HFFc6 (cell line): ENCODE measurements at places on chromosomes 3 and 15.

- DNase-seq = no peak
Observed at GRCh38 chr3:48738144-48738536, 21.1 kb upstream of the IP6K2 start.

DNA sequence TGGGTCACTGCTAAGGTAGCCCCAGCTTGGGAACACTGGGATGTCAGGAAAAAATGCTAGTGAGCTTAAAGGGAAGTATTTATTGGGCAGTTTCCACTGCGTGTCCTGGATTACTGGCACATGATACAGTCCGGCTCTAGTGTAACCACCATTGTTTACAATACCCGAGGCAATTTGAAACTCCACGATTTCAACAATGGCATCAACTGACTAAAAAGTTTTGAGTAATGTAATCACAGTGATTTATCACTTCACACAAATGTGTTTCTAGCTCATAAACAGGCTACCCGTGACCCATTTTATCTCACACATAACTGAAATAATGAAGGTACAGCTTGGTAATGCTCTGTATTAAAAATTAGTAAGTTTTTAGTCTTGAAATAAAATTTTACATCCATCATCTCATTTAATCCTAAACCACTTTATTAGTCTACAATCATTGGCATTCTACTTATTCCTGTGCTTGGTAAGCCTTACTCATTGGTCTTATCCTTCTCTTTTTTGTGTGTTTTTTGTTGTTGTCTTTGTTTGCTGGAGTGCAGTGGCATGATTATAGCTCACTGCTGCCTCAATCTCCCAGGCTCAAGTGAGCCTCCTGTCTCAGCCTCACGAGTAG is 7.6 kb downstream of the ZMAT3 start:
- peak; percentile 60 for DNase-seq

- peak; percentile 93 for DNase-seq
Observed at GRCh38 chr3:198071602-198072287, 111.7 kb downstream of the LMLN start.

- no peak for DNase-seq
Observed at GRCh38 chr3:9100513-9100894, 137.2 kb upstream of the RAD18 start.

GRCh38 chr3:152139651-152140050 is 129.1 kb upstream of the MBNL1 start:
- DNase-seq = no peak

DNA sequence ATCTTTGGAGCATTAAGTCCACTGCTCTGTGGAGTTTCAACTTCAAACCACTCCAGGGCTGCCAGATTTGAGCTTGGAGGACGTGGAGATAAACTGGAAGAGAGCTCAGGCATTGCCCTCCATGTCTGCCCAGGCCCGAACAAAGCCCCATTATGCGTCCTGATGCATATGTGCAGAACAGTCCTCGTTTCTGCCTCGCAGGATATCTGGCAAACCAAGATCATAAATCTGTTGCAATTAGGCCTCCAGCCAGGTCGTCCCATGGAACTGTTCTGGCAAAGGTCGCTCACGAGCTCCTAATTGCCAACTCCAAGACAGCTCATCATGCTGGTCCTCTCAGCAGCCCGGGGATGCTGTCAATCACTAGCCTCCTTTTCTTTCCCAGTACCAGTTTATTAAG is 91.2 kb downstream of the SEMA5B start:
- DNase-seq = no peak

DNA sequence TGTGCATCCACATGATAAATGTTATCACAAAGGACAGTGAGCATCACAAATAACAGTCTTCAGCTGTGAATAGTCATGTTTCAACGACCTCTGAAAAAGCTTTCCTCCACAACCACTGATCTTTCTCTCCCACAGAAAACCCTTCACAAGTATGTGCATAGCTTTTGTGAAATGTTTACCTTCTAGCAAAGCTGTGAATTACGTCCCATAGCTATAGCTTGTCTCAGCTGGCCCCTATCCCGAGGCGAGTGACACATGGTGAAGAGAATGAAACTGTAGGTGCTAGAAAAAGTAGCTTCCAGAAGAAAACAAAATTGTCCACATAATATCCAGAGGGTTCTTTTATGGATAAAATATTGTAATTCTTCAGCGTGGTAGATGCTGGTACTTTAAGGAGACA is 182.0 kb downstream of the FGF12 start:
- no peak for DNase-seq

DNA sequence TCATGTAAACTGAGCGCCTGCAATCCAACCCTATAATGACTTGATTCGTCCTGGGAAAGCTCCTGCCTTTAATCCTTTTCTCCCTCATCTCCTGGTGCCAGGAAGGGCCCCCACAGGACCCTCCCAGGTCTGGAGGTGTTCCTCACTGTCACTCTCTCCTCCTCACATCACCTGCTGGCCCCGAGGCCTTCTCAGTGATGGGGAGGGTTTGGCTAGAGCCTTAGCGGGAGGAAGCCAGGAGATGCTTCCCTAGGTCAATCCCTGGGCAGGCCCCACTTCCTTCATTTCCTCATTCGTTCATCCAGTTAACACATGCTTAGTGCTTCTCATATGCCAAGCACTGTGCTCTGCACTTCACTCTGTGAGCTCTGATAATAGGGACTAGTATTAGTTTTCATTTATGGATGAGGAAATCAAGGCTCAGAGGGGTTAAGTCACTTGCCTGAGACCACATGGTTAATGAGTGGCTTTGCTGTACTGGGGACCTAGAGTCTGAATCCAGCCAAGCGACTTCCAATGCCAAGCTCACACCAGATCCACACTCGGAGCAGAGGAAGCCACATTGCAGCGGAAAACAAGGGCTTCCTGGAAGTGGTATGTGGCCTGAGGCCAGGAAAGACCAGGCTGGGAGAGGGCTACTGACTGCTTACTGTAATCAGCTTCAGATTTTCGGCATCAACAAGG is 50.3 kb upstream of the CHRNB4 start:
- DNase-seq = no peak

- no peak for DNase-seq
Observed at GRCh38 chr3:15262021-15262420, 56.0 kb downstream of the CAPN7 start.

- no peak for DNase-seq
Observed at GRCh38 chr3:27358372-27358771, 10.8 kb downstream of the NEK10 start.

DNA sequence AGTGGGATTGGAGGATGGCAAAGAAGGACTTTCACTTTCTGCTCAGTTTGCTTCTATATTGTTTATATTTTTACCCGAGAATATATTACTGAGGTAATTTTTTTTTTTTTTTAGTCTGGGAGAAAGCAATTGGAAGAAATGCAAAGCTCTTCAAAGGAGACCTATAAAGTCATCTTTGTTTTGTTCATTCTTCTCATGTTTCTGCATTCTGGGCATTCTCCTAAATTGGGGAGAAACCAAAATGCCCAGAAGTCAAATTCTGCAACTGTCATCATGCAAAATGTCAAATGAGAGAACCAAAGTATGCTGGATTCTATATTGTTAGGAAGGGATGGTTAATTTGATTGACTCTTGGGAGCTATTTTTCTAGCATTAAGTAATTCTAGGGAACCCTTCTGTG is 168.3 kb upstream of the TSC22D2 start:
- DNase-seq = no peak

- no peak for DNase-seq
Observed at GRCh38 chr3:36790765-36791164, 26.4 kb upstream of the DCLK3 start.

DNA sequence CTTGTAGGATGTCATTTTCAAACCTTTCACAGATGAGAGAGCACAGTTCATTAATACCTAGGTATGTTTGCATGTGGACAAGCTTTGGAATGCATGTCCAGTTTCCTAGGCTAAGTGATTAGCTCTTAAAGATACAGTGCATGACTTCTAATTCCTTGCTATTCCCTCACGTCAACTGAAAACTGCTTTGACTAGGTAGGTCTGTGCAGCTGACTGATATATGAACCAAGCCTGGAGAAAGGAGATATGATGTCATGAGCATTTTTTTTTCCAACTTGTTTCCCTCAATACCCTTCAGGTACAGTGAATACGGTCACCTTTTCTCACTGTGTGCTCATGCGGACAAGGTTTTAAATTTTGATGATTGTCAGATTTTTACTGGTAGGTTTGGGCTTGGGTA is 41.6 kb upstream of the TASOR start:
- DNase-seq = no peak

GRCh38 chr3:89368846-89369245 is 261.4 kb downstream of the EPHA3 start:
- no peak for DNase-seq

DNA sequence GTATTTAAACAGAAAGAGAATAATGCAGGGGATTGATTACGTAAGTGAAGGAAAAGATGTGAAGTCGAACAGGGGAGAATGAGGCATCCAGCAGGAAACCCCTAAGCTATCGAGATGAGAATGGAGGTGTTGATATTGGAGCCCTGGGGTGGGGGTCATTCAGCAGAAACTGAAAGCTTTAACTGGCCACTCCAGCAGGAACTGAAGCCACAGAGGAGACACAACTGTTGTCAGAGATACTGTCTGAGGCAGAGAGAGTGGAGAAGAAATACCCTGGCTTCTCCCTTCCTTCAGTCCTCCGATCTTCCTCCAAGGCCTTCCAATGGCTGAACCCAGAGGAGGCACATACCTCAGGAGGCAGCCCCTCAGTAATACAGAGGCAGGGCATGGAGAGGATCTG is 152.4 kb downstream of the THRB start:
- DNase-seq = no peak

- DNase-seq = no peak
Observed at GRCh38 chr15:101381671-101382212, 86.7 kb upstream of the SNRPA1 start.

GRCh38 chr3:175608911-175609310 is 749.8 kb downstream of the NAALADL2 start:
- no peak for DNase-seq

DNA sequence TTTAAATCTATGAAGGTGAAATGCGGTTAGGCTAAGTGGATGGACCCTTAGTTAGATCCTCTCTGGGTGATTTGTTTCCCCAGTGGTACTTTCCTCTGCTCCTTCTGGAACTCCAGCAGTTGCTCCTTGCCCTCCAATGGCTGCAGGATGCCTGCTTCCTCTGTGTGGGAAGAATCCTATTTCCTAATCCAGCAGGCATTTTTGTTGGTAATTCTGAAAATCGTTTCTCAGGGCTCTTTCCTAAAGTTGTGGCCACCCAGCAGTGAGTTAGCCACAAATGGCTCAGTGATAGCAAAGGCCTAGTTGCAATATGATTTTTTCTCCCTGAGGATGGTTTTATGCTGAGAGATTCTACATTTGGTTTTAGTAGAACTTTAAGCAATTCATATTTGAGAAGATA is 332.3 kb upstream of the C2CD4B start:
- DNase-seq = no peak

DNA sequence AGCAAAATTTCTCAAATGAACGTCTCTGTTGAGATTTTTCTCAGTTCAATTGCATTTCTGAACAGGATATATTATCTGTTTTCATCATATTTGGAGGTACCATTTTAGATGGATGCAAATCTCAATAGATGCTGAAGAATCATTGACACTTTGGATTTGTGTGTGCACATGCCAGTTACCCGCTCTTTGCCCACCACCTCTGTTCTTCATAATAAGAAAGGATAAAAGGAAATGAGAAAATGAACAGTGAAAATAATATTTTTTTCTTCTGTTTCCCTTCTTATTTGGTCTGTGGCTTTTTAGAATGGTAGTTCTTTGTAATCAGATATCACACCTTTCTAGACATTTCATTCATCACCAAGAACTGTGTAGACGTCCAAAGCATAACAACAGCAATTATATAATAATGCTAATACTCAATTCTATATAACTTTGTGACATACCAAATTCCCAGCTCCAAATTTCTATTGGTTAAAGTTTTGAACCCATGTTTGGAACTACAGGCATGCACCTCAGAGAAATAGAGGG is 256.7 kb upstream of the SATB1 start:
- DNase-seq = no peak

DNA sequence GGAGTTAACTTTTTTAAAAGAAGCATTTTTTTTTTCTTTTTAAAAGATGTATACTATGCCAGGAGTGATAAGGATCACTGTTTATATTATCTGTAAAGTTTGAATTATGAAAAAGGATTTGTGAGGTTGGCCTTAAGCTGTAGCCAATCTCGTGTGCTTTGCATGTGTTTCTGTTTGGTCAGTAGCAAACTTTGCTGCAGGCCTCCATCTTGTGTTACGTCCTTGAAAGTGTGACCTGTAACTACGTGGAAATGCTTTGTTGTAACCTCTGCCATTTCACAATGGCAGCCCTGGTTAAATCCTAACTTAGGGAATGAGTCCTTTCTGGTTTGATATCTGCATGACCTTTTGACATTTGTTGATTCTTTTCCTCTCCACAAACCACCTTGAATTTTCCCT is 1345.6 kb downstream of the NSUN3 start:
- DNase-seq = no peak

DNA sequence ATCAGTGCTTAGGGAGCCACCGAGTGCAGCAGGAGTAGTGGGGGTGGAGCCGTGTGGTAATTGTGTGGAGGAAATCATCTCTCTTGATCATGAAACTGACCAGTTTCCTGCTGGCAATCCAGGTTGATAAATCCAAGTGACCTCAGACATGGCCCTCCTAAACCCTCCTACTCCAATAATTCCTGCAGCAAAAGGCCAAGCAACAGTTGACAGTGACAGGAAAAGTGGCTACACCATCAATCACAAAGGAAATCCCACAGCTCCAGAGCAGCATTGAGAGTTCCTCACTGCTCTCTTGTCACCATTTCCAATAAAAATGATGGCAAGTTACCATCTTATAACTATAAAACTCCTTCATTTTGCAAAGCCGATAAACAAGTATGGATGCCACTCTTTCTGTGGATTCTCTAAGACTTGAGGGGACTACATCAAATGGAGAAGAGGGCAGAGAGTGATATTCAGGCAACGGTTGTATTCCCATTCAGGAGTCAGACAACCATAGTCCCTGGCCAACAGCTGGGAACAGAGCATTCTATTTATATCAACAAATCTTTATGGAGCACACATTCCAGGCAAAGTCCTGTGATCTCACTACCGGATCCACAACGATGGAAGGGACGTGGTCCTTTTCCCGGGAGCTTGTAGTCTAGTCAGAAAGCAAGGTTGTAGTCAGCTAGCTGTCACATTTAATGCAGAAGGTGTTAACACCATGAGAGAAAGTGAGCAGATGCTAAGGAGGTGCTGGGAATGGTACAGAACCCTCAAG is 312.5 kb upstream of the CTNNB1 start:
- DNase-seq = no peak

DNA sequence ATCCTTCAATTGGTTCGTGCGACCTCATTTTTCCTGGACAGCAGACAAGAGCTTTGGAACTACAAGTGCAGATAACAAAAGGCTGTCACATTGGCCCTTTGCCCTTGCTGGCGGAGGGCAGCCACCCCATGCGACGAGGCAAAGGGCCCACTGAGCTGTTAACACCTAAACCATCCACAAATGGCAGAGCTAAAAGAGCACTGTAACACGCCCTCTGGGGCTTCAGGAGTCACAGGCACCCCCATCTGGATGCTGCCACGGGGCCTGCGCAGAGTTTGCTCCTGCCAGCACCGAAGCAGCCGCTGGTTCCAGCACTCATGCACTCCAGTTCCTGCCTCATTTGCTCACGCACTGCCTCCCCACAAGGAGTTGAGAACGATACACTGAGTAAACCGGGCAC is 524.9 kb downstream of the ZNF385D start:
- DNase-seq = no peak

- DNase-seq = no peak
Observed at GRCh38 chr3:195709676-195710085, 11.1 kb upstream of the MUC20 start.
